ENCODE measurements at places on chromosomes 2 and 18.

GRCh38 chr18:33579349-33580215, 1.6 kb downstream of the ASXL3 start:
- no peak for DNase-seq

GRCh38 chr2:100113990-100114433, 28.4 kb downstream of the AFF3 start:
- no peak for DNase-seq

DNA sequence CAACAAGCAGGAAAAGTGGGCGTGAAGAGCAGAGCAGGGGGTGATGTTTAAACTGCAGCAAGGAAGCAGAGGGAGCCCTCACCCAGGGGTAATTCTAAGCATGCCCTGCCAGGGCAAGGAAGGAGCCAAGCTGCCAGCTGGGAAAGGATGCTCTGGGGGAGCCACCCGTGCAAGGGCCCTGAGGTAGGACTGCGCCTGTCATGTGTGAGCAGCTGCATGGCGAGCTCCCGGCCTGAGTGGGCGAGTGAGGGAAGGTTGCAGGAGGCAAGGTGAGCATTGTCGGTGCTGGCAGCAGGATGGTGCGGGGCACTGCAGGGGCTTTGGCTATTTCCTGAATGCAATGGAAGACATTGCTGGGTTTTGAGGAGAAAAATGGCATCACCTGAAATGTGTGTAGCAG, 107.2 kb downstream of the COPS8 start:
- no peak for DNase-seq

DNA sequence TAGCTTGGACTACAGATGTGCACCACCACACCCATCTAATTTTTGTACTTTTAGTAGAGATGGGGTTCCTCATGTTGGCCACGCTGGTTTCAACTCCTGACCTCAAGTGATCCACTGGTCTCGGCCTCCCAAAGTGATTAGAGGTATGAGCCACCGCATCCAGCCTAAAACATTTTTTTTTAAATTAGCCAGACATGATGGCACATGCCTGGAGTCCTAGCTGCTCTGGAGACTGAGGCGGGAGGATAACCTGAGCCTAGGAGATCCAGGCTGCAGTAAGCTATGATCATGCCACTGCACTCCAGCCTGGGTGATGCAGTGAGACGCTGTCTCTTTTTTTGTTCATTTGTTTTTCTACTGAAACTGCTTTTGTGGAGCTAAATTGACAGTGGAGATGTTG, 64.6 kb upstream of the ATG16L1 start:
- DNase-seq, result no peak

- DNase-seq, result no peak
Measured at GRCh38 chr2:62177392-62178049, 18.4 kb upstream of the B3GNT2 start.

Data from right renal pelvis (tissue), 4 donors.